ENCODE measurements at places on chromosomes 4 and X.
A peak's percentile ranks its signal among the peaks of the same experiment; 100 is the strongest.

- peak; percentile 36 for DNase-seq
Measured at GRCh38 chr4:55554453-55555030, 7.8 kb upstream of the CLOCK start.

DNA sequence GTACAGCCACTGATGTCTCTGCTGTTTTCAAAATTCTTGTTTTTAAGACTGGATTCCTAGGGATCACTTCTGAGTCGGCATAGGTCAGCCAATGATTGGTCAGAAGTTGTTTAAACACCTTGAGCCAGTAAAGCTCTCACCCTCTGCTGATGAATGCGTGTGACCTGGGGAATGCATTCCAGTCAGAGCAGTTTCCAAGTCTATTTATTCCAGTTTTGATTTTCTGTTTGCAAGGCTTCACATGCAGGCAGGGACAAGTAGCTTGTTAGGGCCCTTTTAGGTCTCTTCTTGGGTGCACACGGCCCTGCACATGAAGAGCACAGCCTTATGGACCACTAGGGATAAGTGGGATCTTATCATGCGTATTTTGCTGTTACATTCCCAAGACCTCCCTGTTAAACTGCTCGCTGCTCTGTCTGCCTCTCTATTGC is 47.0 kb downstream of the KLHL15 start:
- no peak for DNase-seq

DNA sequence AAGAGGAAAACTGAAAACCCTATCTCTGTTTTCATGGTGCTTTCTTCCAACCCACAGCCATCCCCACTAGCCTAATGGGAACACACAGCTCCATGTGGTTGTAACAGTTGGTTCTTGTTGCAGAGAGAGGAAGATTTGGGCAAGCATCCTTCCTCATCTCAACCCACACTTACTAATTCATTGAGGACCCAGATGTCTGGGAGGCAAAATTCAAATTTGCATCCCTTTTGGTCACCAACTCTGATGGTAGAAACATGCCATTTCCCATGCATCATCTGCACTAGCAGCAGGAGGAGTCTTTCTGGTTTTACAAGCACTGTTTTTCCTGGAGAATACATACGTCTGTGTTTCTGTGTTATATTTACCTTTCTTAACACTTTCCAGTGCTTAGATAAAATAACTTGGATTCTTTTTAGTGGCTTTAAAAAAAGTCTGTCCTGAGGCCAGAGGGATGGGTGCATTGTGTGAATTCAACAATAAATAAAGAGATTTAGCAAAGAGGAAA is 301.0 kb downstream of the KCTD8 start:
- DNase-seq: no peak

- DNase-seq: no peak
Measured at GRCh38 chrX:42073448-42073847, 150.1 kb upstream of the CASK start.

DNA sequence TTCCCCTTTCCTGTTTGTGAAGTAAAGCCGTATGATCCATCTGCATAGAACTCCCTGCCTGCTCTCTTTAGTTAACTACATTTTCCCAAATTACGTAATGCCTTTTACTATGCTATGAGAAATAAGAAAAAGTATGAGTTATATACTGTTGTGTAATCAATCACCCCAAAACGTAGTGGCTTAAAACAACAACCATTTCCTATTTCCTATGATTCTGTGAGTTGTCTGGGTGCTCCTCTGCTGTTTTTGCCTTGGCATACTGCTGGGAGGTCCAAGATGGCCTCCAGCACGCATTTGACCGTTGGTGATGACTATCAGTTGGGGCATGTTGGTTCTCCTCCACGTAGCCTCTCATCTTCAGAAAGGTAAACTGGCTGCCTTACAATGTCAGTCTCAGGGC is 39.8 kb downstream of the BBS12 start:
- DNase-seq: peak; percentile 79

GRCh38 chr4:161656594-161656993 is 507.2 kb downstream of the FSTL5 start:
- DNase-seq: no peak

GRCh38 chr4:138164208-138164607 is 77.9 kb downstream of the SLC7A11 start:
- DNase-seq: no peak

GRCh38 chrX:153408871-153409351 is 2.4 kb upstream of the ZFP92 start:
- DNase-seq: no peak

GRCh38 chrX:153502796-153503195 is 8.0 kb downstream of the BGN start:
- DNase-seq: no peak

GRCh38 chrX:23013366-23013765 is 13.6 kb downstream of the DDX53 start:
- DNase-seq: no peak

GRCh38 chr4:177441061-177441802 is 1.0 kb downstream of the AGA start:
- peak; percentile 80 for DNase-seq

- peak; percentile 14 for DNase-seq
Measured at GRCh38 chrX:150364347-150365050, 1.4 kb downstream of the MAMLD1 start.

DNA sequence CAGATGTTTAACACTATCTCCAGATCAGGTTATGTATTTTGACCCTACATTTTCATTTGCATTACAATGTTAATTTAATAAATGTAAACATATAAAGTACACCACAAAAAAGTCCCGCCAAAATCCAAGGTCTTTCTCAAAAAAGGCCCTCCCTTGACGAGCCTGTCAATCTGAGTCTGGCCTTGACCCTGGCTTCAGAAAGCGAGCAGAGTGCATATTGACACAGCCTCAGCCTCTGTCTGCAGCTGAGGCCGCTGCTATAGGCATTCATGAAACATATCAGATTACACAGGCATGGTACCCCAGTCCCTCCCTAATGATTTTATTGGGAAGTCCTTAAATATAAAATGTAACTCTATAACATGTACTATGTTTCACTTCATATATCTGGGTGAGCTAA is 6.2 kb downstream of the MBNL3 start:
- DNase-seq: no peak

GRCh38 chrX:150767475-150768131 is 74.4 kb downstream of the MTMR1 start:
- DNase-seq: peak; percentile 61

- DNase-seq: no peak
Measured at GRCh38 chr4:3335385-3335784, 42.6 kb downstream of the RGS12 start.

GRCh38 chr4:13793020-13793710 is 165.6 kb upstream of the BOD1L1 start:
- no peak for DNase-seq

DNA sequence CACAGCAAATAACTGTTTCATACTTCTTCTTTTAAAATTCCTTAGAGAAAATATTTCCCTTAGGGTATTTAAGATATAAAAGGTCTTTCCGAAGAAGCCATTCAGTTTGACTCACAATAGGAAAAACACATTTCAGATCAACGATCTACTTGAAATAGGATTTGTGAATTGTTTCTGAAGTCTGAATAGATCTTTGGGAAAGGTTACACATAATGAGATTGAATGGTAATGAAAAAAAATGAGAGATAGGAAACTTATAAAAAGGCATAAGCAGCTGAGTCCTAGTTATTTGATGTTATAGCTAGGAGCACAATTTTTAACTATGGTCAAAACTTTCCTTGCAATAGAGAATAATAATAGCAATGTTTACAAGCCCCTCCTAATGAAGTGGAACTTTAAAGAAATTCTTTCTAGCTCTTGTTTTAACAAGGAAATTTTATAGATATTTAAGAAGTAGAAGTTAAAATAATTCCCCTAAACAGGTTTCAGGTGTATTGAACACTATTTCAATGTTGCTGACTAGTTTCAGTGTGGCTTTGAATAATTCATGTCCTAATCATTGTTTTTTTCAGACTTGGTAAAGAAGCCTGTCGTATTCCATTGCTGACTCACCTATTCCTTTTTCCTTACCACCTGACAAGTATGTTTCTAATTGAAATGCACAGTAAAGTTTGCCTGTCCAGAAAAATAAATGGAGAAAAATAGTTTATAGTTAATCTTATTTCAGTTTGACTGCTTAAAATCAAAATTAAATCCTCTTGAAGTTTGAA is 89.1 kb downstream of the PCDH18 start:
- DNase-seq: no peak

GRCh38 chr4:114163051-114163450 is 183.6 kb upstream of the ARSJ start:
- no peak for DNase-seq

- no peak for DNase-seq
Measured at GRCh38 chr4:142278171-142278570, 567.9 kb downstream of the INPP4B start.
